ENCODE measurements at places on chromosomes 7 and 10. TPM values are rescaled to one million over a fixed set of nuclear protein-coding genes. Genes with fewer than 3 reads are reported as not detected.

The HMX2 gene
- not detected for total RNA-seq

The CCL26 gene
- total RNA-seq, result not detected

The ANXA8L1 gene
- total RNA-seq, result 0.52 TPM

The FAM13C gene
- total RNA-seq, result 31.8 TPM

The C7orf57 gene
- total RNA-seq, result not detected

The COX19 gene
- total RNA-seq, result 12.0 TPM
